ENCODE measurements at places on chromosomes 12 and 14.

DNA sequence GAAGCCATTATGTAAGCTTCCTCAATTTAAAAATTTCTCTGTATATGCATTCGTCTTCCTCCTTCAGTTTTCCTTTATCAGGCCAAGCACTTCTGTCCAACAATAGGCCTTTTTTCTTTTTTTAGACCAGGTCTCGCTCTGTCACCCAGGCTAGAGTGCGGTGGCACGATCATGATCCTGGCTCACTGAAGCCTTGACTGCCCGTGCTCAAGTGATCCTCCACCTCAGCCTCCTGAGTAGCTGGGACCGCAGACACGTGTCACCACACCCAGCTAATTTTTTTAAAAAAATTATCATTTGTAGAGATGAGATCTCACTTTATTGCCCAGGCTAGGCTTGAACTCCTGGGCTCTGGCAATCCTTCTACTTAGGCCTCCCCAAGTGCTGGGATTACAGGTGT, 25.8 kb downstream of the TAOK3 start:
- no peak for DNase-seq

DNA sequence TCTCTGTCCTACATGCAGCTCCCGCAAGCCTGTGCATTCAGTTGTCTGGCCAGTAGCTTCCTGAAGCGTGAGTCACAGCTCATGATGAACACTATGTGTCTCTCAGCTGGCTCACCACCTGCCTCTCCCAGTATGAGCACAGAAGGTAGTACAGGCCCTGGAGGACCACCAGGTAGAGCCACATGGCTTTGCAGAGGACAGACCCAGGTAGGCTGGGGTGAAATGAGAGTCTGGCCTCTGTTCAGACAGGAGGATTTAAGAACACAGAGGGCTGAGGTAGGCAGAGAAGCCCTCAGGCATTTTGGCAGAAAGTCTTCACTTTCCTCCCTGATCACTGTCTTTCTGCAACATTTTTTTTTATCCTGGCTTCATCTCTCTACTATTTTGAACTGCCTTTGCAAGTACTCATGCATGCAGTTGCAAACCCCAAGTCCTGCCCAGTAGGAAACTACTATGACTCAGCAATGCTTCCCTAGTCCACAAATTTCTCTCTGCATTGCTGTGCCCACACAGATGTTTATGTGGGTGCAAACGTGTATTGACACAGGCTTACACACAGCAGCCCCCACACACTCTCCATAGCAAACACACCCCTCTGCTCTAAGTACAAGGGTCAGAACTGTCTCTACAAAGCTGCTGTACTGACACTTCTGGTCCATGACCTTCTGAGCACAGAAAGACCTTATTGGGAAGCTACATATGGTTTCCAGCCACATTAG, 7.2 kb upstream of the SDR9C7 start:
- no peak for DNase-seq

- no peak for DNase-seq
Observed at GRCh38 chr14:33945210-33946088, 5.4 kb downstream of the EGLN3 start.

DNA sequence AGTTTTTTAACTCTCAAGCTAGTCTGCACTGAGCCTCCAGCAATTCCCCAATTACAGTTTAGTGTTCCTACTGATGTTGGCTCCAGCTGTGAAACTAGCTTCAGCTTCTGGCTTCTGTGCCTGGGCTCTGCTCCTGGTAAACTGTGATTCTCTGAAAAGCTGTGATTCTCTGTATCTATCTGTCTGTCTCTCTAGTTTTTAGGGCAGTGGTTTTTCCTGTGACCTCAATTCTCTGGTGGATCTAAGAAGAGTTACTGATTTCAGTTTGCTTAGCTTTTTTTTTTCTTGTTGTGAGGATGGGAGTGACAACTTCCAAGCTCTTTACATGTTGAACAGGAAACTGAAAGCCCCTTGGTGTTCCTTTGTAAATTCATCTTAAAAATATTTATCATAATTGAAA, 3.8 kb upstream of the HIF1A start:
- no peak for DNase-seq

GRCh38 chr12:8589679-8590078, 23.0 kb downstream of the AICDA start:
- DNase-seq, result no peak

GRCh38 chr12:71214511-71215285, 56.9 kb upstream of the TSPAN8 start:
- DNase-seq, result no peak

GRCh38 chr14:68822132-68822651, 29.3 kb upstream of the ZFP36L1 start:
- DNase-seq, result no peak

DNA sequence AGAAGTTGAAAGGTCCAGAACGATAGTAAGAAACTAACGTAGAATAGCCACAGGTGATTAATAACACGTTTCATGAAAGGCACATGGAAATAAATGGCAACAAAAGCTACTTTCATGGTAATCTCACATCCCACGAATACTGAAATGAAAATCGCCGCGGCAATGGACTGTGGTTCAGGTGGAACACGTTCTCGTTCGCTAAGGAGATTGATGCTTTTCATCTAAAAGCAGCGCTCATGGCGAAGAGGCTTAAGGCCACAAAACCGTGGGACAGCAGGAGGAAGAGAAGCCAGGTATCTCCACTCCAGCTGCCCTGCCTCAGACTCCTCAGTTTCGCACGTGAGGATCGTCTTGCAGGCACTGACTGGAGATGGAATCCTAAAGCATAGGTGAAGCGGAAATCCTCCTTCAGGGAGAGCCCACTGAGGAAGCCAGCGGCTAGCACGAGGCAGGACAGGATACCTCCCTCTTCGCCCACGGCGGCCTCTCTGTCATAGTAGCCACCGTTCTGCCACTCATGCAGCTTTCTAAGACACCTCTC, 696 bp upstream of the GPHN start:
- DNase-seq, result peak; percentile 41

GRCh38 chr14:53542732-53543131, 389.6 kb upstream of the DDHD1 start:
- DNase-seq, result no peak

GRCh38 chr14:100297320-100298300, 8.6 kb downstream of the SLC25A29 start:
- DNase-seq, result no peak

DNA sequence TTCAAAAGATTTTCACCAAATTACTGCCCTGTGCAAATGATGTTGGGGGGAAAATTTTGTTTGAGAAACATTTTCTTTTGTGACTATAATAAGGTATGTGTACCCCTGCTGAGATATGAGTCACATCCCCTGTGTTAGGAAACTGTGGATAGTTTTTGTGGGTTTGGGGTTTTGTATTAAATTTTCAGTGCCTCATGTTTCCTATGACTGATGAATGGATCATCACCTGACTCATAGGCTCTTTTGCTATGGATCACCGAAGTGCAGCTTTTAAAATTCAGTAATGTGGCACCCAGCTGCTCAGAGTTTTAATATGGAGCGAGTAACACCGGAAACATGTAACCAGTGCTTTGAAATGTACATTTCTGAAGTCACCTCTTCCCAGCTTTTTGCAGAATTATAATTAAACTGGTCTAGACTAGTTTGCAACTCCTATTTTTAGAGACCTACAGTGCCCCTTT, 167.4 kb upstream of the HMGA2 start:
- no peak for DNase-seq

Data from stimulated activated naive CD4-positive, alpha-beta T cell treated with Interleukin-2 at 50 U/mL for 16 hours (primary cell).